Stimulated activated CD8-positive, alpha-beta memory T cell treated with anti-CD3 and anti-CD28 coated beads, Interleukin-4, amount 100 ng/mL, for 4 hours (primary cell): ENCODE measurements at places on chromosomes 2 and 18.

- DNase-seq, result no peak
Measured at GRCh38 chr18:5388896-5389295, 93.4 kb upstream of the ZBTB14 start.

DNA sequence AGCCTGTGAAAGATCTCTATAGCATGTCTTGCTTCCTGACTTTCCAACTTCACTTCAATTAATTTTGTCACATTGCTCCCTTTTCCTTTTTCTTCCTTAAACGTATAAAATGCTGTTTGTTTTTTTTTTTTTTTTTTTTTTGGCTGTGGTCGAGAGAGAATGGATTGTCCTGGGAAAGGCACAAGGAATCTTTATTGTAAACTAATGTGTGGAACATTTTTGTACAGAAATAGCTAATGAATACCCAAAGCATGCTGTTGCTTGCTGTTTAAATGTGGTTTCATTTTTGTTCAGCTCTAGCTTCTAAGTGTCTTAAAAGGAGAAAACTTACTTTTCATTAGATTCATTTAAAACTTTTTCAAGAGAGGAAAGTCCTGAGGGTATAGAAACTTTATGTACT, 105.5 kb downstream of the GPD2 start:
- no peak for DNase-seq

GRCh38 chr2:105736145-105736544, 8.6 kb upstream of the NCK2 start:
- no peak for DNase-seq

- no peak for DNase-seq
Measured at GRCh38 chr2:85785027-85785822, 31.4 kb downstream of the ATOH8 start.

- no peak for DNase-seq
Measured at GRCh38 chr2:227177592-227178336, 13.3 kb downstream of the COL4A3 start.

DNA sequence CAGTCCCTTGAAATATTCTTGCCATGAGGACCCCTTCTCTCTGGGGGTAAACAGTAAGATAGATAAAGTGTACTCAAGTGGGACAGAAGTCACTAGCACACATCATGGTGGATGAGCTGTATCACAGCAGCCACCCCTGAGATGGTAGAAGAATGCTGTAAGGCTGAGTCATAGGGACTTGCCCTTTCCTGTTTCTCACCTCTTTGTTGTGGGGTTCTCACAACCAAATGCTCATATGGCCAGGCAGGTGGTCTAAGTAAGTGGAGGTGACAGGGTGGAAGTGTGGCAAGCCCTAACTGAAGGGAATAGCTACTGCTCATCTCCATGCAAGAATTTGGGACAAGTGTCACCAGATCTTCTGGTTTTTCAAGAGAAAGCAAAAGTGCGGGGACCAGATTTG, 202.7 kb upstream of the SLC14A2 start:
- DNase-seq, result no peak
